Epithelial cell of proximal tubule (primary cell): ENCODE measurements at places on chromosomes 5 and 9.

GRCh38 chr5:61332358-61332749 is 296 bp downstream of the ZSWIM6 start:
- DNase-seq = no peak

DNA sequence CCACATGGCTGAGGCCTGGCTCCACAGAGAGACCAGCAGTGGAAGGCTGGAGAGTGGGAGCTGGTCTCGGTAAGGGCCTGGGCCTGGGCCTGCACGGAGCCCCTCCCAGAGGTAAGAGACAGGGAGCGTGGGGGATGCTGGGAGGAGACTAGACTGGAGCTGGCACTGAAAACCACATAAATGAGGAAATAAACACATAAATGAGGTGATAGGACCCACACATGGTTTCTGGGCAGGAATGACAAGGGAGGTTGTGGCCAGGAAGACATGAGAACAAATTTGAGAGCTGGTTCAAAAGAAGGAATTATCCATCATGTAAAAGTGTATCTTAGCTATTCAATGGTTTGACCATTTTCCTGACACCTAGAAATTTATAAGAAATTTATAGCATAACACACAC is 451.7 kb upstream of the DAP start:
- DNase-seq = no peak

GRCh38 chr9:68978066-68978465 is 35.8 kb downstream of the PRKACG start:
- DNase-seq = no peak

DNA sequence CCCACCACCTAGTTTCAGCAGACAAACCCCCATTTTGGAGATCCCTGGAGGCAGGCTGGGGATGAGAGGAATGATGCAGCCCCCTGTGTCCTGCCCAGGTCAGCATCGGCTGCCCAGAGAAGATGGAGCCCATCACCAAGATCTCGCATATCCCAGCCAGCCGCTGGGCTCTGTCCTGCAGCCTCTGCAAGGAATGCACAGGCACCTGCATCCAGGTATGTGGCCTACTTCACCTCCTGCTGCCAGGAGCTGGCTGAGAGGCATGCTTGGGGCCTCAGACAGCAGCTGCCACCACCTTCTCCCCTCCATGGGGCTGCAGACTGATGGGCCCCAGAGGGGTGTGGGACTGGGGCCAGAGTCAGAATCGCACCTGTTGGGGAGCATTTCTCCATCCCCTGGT is 38.9 kb downstream of the JADE2 start:
- DNase-seq = no peak

DNA sequence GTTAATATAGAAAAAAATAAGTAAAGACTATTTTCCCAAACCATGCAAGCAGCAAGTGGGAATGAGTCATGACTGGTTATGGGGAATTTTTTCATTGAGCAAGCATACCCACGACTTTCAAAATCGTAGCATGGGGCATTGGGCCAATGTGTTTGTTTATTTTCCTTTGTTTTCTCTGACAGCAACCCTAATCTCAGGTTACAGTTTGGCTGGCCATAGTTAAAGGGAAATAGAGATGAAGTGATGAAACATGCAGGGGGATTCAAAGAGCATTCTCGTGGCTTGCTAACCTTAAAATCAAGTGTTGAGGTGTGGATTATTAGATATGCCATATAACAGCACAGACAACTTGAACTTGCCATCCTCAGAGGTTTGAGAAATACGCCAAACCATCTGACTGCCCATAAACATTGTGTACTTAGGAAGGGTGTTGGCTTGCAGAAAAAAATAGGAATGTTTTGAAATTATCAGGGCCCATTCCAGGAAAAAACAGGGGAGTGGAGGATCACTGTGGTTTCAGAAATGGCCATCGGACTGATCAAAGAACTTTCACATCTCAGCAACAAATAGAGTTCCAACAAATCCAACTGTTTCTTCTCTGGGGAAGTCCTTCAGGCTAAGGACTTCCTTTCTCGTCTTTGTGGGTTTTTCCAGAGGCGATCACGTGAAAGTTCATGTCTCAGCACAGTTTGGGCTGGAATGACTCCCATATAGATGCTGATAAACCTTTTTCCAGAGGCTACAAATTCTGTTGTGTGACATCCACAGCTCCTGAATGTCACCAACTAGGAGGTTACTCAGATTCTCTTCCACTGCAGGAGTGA is 259.1 kb downstream of the SYK start:
- peak; percentile 93 for DNase-seq
